ENCODE measurements at places on chromosomes 16 and 17. TPM values are rescaled to one million over a fixed set of nuclear protein-coding genes. Genes with fewer than 3 reads are reported as not detected.

GRCh38 chr17:82219083-82219482 is 6.4 kb upstream of the CCDC57 start:
- DNase-seq, result no peak

The BCO1 gene
- total RNA-seq, result not detected

The KRTAP4-6 gene
- not detected for total RNA-seq

The KIFC3 gene
- total RNA-seq, result 1.7 TPM

The SLC16A11 gene
- total RNA-seq, result 0.40 TPM

DNA sequence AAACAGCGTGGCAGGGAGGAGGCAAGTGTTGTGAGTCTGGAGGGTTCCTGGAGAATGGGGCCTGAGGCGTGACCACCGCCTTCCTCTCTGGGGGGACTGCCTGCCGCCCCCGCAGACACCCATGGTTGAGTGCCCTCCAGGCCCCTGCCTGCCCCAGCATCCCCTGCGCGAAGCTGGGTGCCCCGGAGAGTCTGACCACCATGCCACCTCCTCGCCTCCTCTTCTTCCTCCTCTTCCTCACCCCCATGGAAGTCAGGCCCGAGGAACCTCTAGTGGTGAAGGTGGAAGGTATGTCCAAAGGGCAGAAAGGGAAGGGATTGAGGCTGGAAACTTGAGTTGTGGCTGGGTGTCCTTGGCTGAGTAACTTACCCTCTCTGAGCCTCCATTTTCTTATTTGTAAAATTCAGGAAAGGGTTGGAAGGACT is at the start of gene CD19:
CD19 (plus strand) TSS at position 171 of the 425 bp plus-strand sequence; CDS start at position 201, 30 bp downstream.
- DNase-seq, result no peak

GRCh38 chr16:17696616-17697015 is 225.9 kb upstream of the XYLT1 start:
- DNase-seq, result no peak

- no peak for DNase-seq
Observed at GRCh38 chr16:85422196-85422631, 190.9 kb upstream of the GSE1 start.

DNA sequence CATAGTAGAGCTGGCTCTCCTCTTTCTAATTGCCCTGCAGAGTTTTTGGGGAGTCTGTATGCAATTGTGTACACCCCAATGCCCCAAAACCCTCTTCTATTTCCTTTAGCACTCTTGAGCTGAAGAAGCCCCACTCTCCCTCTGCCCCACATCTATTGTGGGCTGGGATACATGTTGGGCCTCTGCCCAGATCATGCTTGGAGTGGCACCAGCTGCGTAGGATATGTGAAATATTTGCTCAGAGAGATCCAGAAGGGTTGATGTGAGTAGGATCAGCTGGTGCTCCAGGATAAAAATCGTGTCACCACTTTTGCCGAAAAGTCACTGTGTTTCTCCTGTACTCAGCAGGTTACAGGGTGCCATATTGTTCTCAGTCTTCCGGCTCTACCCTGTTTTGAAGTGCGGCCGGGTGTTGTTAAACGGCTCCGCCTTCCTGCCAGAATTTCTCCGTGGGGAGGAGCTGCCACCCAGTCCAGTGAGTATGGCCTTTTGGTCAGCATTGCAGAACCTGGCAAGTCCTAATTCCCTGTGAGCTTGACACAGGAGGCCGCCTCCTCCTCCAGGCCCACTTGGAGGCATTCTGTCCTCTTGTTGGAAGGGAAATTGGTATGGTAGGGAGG is 664.5 kb downstream of the WWOX start:
- no peak for DNase-seq

The ARL5C gene
- not detected for total RNA-seq

Data from activated CD4-positive, alpha-beta T cell treated with anti-CD3 and anti-CD28 coated beads, Interleukin-2, amount 10 ng/mL, durations not matched to agents 24 days and 14 days (primary cell).